ENCODE measurements at places on chromosomes 16 and 17.
A peak's percentile ranks its signal among the peaks of the same experiment; 100 is the strongest.

GRCh38 chr16:56192986-56193945 is 2.0 kb downstream of the GNAO1 start:
- DNase-seq: no peak

- no peak for DNase-seq
Observed at GRCh38 chr16:83075956-83076355, 449.2 kb downstream of the CDH13 start.

- DNase-seq: no peak
Observed at GRCh38 chr16:67565470-67566100, 3.3 kb downstream of the CTCF start.

- no peak for DNase-seq
Observed at GRCh38 chr16:86894029-86894567, 315.7 kb downstream of the FOXL1 start.

GRCh38 chr17:79797492-79798298 is 818 bp upstream of the CBX8 start:
- DNase-seq: no peak

DNA sequence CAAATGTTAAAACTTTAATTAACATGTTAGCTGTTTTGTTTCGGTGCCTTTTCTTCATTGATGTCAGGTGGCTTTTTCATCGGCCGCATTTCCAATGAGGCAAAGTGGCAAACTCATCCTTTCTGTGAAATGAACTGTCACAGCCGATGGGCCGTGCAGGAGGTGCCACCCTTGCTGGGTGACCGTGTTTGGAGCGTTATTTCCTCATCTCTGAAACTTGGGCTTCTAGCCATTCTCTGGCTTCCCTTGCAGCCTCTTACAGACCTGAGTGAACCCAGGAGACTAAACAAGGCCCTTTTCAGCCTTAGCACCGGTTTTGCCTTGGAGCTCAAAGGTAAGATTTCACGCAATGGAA is 42.2 kb upstream of the PRSS54 start:
- DNase-seq: no peak

- no peak for DNase-seq
Observed at GRCh38 chr17:49388692-49389513, 25.8 kb downstream of the PHB1 start.

- DNase-seq: no peak
Observed at GRCh38 chr17:3475812-3476610, at the start of gene ASPA. Gene ASPA (plus strand): TSS chr17:3475997. CDS start chr17:3476160, 163 bp downstream.

GRCh38 chr17:80387071-80387470 is 27.9 kb upstream of the ENDOV start:
- DNase-seq: no peak

- DNase-seq: no peak
Observed at GRCh38 chr16:30383521-30383920, 1.2 kb upstream of the SEPTIN1 start.

- DNase-seq: no peak
Observed at GRCh38 chr17:74776990-74777389, 845 bp upstream of the NAT9 start.

- no peak for DNase-seq
Observed at GRCh38 chr17:32503251-32504165, 16.7 kb downstream of the CDK5R1 start.

- no peak for DNase-seq
Observed at GRCh38 chr16:56246051-56246817, 54.9 kb downstream of the GNAO1 start.

- DNase-seq: no peak
Observed at GRCh38 chr16:46428108-46429061, 192.8 kb downstream of the SHCBP1 start.

GRCh38 chr17:78031435-78031834 is 72.9 kb downstream of the TNRC6C start:
- DNase-seq: no peak

GRCh38 chr16:85566561-85567100 is 46.5 kb upstream of the GSE1 start:
- no peak for DNase-seq

- DNase-seq: no peak
Observed at GRCh38 chr17:65102788-65103187, 34.4 kb upstream of the RGS9 start.

- DNase-seq: no peak
Observed at GRCh38 chr17:58303971-58304749, 23.4 kb upstream of the MPO start.

GRCh38 chr16:54962045-54962444 is 31.4 kb downstream of the IRX5 start:
- DNase-seq: no peak

- peak; percentile 49 for DNase-seq
Observed at GRCh38 chr17:8965394-8966168, at the start of gene PIK3R5. Gene PIK3R5 (minus strand): TSS chr17:8965707. CDS start chr17:8911494, 54,213 bp downstream.

DNA sequence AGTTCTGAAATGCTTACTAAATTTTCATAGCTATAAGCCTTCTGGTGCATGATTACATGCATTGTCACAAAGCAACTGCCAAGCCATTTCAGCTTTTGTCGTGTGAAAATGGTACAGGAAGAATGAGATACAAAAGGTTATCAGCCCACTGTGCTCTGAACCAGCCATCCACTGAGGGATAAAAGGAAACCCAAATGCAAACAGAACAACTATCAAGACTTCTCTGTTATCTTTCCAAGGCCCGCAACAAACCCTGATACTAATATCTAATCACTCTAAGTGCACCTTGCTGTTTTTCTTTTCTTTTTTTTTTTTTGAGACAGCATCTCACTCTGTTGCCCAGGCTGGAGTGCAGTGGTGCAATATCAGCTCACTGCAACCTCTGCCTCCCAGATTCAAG is 109.0 kb downstream of the FTO start:
- no peak for DNase-seq

DNA sequence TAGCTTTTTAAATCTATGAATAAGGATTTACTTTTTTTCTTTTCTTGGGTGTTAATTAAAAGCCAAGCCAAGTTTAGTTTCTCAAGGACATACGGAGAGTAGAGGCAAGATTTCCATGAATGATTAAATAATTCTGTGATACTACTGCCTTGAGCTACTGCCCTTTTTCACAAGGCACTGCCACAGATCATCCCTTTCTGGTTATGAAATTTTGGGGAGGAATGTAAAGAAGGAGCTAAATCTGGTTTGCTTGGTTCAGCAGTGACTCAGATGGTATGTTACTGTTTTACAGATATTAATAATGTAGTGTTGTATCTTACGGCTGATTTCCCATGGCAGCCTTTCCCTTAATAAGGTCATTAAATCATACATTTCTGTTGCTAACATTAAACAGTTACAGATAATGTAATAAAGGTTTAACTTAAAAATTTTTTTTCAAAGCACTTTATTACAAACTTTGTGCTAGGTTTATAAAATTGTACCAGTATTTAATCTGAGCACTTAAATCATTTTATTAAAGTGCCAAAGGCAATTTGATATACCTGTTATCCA is 2.6 kb downstream of the WSB1 start:
- no peak for DNase-seq

GRCh38 chr17:35056013-35056412 is 7.5 kb downstream of the RFFL start:
- DNase-seq: no peak

DNA sequence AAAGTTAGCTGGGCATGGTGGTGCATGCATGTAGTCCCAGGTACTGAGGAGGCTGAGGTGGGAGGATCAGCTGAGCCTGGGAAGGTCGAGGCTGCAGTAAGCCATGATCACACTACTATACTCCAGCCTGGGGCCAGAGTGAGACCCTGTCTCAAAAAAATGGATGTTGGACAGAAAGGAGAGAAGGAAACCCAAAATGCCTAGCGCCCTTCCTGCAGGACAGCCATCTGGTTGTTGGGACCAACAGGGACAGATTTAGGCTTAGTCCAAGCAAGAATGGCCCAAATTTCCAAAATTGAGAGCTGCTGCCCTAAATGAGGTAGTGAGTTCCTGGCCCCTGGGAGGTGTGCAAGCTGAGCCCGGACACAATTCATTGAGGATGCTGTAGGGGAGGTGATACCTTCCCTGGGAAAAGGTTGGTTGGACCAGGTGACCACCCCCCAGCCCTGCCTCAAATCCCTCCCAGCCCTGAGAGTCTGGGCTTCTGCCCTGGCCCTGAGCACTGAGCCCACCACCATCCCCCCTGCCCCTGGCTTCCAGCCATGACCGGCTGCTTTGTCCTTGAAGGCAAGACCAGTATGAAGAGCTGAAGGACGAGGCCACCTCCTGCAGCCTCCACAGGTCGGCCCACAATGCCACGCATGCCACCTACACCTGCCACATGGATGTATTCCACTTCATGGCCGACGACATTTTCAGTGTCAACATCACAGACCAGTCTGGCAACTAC is 35.1 kb downstream of the IL21R start:
- no peak for DNase-seq

- no peak for DNase-seq
Observed at GRCh38 chr16:51034481-51035109, 116.5 kb downstream of the SALL1 start.

GRCh38 chr16:31465788-31466370 is 6.1 kb upstream of the TGFB1I1 start:
- no peak for DNase-seq

- DNase-seq: no peak
Observed at GRCh38 chr17:67635681-67636080, 82.1 kb upstream of the NOL11 start.

GRCh38 chr17:70905796-70906195 is 736.5 kb downstream of the KCNJ2 start:
- DNase-seq: no peak

GRCh38 chr16:1745900-1746692 is 25.2 kb downstream of the NME3 start:
- no peak for DNase-seq

DNA sequence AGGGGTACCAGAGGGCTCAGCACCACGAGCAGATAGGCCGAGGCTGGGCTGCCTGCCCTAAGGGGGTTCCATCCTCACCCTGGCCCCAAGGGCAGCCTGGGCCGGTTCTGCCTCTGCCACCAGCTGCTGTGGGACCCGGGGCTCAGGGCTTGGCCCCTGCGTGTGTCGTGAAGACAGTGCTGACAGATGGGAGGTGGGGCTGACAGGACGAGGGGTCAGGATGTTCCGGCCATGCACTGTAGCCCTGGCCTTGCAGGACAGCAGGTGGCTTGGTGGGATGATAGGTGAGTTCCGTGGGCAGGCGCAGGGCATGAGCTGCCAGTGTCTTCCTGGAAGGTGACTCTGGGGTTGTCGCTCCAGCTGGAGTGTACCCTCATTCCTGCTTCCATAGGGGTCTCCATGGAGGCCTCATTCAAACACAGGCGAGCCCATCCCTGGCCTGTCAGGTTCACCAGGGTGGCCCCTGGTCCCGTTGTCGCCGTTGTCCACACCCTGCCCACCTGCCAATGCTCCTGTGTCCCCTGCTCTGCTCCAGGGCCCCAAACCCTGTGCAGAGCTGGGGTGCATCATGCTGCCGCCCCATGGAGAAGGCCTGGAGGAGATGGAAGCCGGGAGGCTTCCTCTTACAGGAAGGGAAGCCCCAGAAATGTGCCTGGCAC is 57.2 kb downstream of the WDR45B start:
- DNase-seq: no peak

- DNase-seq: no peak
Observed at GRCh38 chr16:528111-529011, 849 bp downstream of the CAPN15 start.

DNA sequence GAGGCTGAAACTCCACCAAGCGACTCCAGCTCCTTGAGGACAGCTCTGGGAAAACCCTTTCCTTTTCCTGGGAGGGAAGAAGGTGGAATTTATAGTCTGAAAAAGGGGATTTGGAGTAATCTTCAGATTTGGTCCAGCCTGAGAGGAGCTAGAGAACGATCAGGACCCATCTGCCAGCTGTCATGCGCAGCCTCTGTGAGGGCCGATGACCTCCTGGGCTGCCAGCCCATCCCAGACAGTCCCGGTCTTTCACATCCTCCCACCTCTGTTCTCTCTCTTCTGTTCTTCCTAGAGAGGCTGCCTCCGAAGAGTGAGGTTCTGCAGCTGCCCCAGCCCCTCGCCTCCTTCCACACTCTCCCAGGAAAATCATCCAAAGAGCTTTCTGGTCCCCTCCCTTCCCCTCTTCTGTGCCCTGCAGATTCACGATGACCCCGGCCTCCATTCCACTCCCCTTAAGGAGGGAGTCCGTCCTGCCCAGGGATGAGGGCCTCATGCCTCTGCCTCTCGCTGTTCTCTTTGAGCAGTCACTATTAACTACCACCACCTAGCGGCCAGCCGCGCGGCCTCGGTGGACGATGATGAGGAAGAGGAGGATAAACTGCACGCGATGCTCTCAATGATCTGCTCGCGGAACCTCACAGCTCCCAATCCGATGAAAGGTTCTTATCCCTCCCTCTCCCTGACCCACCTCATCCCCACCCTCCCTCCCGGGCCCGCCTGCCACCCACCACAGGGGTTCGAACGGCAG is 29.6 kb downstream of the SGSM2 start:
- no peak for DNase-seq

DNA sequence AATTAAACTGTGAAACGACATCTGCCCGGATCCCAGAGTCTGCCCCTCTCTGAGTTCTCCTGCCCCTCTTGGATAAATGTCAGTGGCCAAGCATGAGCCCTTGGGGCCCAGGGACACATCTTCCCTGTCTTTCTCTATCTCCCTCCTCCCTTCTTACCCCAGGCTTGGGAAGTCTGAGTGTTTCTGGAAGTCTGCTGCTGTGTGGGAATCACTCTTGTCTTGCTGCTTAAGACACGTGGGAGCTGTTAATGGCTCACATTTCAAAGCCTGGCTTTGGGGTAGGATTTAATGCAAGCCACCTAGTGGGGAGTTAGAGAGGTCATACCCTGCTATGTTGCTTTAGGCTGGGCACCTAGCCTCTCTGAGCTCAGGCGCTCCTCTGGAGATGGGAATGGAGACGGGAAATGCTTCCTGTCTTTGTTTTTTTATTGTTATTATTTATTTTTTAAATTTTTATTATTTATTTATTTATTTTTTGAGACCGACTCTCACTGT is 218.5 kb upstream of the CIBAR2 start:
- DNase-seq: no peak

DNA sequence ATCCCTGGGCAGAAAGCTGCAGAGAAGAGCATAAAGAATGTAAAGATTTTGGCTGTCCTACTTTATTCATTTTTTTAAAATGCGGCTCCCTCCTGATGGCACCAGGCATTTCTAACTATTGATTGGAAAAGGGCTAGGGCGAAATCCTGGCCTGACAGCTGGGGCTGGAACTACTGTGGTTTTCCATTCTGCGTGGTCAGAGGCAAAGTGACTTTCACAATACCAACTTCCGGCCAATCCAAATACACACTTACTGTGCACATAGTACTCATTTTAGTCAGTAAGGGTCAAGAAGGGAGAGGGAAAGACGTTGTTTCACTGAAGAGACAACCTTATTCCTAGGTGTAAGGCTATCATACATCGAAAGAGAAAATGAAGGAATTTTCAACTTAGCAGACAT is 113.8 kb upstream of the PMFBP1 start:
- DNase-seq: no peak

GRCh38 chr17:76873856-76874255 is 5.7 kb downstream of the MGAT5B start:
- DNase-seq: no peak

- DNase-seq: no peak
Observed at GRCh38 chr16:57091200-57091974, 996 bp upstream of the CPNE2 start.

DNA sequence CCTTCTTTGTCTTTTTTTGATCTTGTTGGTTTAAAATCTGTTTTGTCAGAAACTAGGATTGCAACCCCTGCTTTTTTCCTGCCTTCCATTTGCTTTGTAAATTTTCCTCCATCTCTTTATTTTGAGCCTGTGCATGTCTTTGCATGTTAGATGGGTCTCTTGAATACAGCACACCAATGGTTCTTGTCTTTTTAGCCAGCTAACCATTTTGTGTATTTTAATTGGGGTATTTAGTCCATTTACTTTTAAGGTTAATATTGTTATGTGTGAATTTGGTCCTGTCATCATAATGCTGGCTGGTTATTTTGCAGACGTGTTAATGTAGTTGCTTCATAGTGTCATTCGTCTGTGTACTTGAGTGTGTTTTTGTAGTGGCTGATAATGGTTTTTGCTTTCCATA is 26.2 kb downstream of the NFATC3 start:
- no peak for DNase-seq

Data from stimulated activated CD8-positive, alpha-beta memory T cell treated with anti-CD3 and anti-CD28 coated beads, Interleukin-4, amount 100 ng/mL, for 4 hours (primary cell).